ENCODE measurements at places on chromosomes 3 and 15.

- no peak for DNase-seq
Measured at GRCh38 chr3:120264963-120265362, 20.1 kb downstream of the GPR156 start.

- DNase-seq, result peak; percentile 51
Measured at GRCh38 chr3:142180761-142181362, 31.5 kb upstream of the TFDP2 start.

DNA sequence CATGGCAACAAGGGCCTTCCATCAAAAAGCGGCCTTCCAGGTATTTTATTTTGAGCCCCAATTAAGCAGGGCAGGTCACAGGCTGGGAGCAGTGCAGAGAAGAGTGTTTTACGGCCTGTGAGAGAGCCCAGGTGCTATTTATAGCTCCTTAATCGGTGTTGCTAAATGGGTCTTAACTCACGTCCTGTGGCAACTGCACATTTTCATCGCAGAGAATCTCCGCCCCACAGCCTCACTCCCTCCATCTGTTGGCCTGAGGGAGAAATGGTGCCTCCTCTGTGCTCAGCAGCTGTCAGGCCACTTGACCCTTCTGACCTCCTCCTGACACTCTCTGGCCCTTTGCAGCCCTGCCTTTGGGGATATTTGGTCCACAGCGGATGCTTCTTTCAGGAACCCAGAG is 58.6 kb downstream of the SPSB4 start:
- no peak for DNase-seq

DNA sequence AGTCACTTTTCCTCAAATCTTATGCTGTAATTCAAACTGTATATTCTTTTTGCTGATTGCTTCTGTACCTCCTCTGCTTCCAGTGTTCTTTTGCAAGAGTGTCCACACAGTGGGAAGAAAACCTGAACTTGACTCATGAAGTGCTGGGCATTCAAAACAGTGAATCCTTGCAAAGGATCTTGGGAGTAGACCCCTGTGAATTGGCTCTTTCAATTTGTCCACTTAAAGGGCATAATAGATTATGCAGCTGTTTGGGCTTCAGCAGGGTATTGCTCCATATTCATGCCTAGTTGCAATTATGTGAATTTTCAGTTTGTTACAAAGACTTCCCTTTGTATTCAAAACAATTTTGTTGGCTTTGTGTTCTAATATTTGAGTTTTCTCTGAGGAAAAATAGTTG is 11.4 kb downstream of the ZFAND6 start:
- no peak for DNase-seq

- DNase-seq, result no peak
Measured at GRCh38 chr3:159654183-159655134, 334.2 kb upstream of the IL12A start.

DNA sequence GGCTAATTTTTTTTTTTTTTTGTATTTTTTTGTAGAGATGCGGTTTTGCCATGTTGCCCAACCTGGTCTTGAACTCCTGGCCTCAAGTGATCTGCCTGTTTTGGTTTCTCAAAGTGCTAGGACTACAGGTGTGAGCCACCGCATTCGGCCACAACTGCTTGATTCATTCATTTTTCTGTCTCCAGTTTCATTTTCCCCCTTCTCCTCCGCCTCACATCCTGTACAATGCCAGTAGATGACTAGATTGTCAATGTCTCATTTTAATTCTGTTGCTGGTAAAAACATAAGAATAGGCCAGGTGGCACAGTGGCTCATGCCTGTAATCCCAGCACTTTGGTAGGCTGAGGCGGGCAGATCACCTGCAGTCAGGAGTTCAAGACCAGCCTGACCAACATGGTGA is 12.0 kb upstream of the ZNF592 start:
- DNase-seq, result no peak

DNA sequence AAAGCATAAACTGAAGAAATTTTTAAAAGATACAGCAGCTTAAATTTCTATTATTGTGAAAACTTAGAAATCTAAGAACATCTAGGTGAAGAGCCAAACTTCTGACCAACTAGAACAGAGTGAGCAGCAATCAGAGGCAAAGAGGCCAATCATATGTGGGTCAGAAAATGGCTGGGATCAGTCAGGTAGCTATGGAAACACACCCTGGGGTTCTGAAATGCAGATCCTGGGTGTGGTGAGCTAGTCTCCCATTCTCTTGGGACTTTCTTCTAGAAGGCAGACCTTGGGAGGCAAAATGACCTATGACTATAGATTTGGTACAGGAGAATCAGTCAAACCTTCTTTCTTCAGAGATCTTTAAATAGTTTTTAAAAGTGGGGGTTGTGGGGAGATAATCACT is 385.8 kb downstream of the TBC1D5 start:
- DNase-seq, result no peak

- DNase-seq, result no peak
Measured at GRCh38 chr3:33171580-33171979, 47.0 kb downstream of the SUSD5 start.

DNA sequence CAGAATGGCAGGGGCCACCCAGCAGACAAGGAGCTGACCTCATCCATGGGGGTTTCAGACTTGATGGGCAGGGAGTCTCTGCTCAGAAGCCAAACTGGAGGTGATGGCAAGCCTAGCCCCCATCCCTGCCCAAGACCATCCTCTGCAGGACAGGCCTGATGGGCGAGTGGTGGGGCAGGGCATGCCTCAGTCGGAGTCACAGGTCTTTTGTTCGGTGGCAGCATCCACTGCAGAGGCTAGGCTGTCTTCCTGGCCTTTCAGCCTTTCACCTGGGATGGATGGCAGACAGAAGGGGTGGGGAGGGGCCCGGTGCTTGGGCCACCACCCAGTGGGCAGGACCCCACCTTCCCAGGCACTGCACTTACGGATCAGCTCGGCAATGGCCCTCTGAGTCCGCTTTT is 44.4 kb downstream of the PTH1R start:
- no peak for DNase-seq

GRCh38 chr15:78837543-78837942 is 26.3 kb upstream of the ADAMTS7 start:
- no peak for DNase-seq

- no peak for DNase-seq
Measured at GRCh38 chr3:64327100-64327804, 102.0 kb upstream of the PRICKLE2 start.

DNA sequence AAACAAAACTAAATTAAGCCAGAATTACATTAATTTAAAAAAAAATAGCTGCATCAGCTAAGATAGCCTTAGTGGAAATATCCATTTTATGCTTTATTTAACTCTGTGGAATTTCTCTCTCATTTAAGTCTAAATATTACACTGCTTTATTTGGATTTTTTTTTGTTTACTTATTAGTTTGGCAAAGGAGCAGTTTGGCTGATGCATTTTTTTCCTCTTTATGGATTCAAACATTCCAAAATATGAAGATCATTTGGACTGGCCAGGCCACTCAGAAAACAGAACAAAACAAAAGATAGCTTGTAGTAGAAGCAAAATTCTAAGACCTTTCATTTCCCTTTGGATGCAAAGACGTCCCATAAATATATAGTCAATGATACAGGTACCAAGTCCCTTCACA is 707.3 kb upstream of the UBE2E2 start:
- DNase-seq, result no peak

DNA sequence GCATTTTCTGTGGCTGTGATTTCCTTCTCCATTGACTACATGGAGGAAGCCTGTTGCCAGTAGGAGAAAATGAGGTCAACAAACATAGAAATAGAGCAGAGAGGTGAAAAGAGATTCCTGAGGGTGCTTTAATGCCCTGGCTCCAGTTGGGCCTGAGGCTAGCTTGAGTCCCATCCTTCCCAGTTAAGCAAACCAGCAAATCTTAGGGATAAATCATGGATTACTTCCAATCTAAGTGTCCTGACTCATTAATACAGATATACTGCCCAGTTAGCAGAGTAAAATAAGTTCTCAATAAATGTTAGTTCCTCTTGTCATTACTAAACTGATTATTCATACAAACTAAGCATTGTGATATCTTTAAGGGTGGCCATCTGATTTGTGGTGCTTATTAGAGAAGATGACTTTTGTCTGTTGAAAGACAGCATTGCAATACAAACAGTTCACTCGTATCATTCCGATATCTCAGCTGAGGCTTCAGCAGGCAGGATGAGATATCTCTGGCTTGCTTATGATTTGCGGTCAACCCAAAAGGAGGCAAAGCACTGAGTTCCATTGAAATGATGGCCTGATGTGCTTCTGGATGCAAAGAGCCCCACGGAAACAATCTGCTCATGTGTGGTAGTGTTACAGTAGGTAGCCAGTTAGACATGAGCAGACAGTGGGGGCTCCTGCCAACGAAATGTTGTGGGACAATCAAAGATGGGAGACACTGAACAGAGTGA is 6.6 kb upstream of the STARD5 start:
- no peak for DNase-seq

GRCh38 chr15:68526784-68527183 is 52.0 kb upstream of the CORO2B start:
- no peak for DNase-seq

DNA sequence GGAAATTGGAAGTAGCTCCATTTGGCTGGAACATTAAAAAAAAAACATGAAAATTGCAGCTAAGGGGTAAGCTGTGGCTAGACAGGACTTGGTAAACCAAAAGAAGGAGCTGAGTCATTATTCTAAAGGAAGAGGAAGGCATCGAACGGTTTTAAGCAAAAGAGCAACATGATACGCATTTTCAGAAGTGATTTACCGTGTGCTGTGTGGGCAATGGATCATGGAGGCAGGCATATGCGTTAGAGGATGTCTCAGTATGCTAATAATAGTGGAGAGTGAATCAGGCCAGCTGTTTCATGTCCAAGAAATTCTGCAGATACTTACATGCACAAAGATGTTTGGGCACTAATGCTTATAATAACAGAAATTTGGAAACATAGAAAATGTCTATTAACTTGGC is 409.1 kb upstream of the ATP11B start:
- no peak for DNase-seq

GRCh38 chr3:54760201-54760600 is 167.7 kb downstream of the LRTM1 start:
- DNase-seq, result no peak

- DNase-seq, result peak; percentile 18
Measured at GRCh38 chr3:179750720-179751328, 98.0 kb downstream of the USP13 start.

DNA sequence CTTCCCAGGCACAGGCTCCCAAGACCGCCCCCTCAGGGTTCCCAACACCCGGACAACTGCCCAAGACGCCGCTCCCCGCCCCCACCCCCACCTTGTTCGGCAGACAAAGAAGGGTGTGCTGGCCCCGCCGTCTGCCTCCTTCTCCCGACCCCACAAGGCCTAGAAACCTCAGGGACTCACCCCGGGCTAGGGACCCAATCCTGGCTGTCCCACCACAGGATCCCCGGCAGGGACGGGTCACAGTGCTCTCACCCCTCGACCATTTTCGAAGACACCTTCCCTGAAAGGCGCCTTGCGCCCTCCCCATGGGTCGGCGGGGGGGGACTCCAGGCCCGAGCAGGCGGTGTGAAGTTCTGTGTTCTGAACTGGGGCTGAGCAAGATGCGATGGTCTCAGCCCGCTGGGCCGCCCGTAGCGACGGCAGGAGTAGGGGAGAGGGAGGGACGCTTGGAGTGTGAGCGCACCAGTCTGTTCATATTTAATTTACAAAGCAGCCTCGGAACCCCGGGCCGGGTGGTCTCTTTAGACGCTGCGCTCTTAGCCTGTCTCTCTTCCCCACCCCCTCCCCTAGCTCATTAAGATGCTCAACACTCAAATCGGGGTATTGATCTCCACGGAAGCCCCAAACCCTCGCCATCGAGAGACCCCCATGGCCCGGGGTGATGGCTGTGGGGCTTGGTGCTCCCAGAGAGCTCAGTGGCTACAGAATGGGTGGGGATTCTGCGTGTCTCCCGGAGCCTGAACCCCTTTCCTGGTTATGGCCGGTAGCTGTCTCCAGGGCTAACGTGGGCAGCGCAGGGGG is 1.4 kb upstream of the ISLR2 start:
- DNase-seq, result no peak

GRCh38 chr15:33136353-33136752 is 58.2 kb downstream of the FMN1 start:
- DNase-seq, result no peak

GRCh38 chr3:188077160-188077799 is 76.7 kb upstream of the LPP start:
- DNase-seq, result no peak
